ENCODE measurements at places on chromosomes 11 and 22.

DNA sequence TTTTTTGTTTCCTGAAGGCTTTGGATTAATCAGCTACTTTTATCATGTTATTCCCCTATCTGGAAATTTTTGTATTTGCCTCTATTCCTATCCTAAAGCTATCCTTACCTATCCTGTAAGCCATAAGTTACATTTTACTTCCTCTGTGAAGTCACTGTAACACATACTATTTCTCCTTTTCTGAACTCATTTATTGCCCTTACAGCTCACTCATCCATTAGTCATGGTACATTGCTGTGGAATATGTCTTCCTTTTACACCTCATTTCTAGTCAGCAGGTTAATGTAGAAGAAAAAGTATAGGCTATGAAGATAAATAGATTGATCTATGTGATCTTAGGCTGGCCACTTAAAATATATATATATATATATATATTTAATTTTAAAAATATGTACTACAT, 28.0 kb downstream of the SWAP70 start:
- DNase-seq = no peak

GRCh38 chr11:128261011-128261421, 326.3 kb downstream of the ETS1 start:
- no peak for DNase-seq

DNA sequence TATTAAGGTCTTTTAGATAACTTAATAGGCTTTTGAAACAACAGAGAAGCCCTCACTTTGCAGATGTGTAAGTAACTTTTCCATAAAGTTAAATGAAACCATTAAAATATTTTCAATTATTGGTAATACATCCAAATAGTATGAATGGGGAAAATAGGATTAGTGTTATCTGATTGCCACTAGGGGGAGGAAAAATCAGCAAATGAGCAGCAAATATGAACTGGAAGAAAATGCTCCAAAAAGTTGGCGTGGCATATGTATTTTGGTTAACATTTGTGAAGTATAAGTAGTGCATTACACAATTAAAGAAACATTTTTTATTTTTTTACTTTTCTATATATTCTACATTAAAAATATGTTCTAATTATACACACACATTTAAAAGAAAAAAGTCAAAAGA, 259.8 kb upstream of the ANO5 start:
- no peak for DNase-seq

DNA sequence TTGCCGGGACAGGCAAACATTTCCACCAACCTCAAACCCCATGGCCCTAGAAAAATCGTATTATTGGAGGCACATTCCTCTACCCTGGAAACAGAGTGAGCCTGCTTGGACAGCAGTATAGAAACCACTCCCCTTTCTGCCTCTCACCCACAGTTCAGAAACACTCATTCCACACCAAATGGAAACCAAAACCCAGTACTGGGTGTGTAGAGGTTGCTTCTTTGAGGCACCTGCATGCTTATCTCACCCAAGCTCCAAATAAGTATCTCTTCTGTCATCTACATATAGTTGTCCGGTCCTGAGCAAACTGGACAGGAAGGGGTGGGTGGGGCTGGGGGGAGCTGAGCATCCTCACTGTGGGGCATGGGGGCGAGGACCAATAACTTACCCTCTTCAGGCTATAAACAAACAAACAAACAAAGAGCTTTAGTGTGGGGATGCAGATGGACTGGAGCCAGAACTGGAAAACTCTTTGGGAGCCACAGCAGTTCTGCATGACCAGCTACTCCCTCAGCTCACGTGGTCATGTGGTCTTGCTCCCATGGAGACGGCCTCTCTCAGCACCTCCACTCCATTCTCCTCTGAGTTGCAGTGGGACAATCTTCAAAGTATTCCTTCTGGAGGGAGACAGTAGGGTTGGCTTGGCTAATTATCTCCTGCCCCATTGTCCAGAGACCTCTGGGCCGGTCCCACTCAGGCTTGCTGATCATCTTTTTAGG, 1.0 kb upstream of the PLAAT2 start:
- DNase-seq = no peak

DNA sequence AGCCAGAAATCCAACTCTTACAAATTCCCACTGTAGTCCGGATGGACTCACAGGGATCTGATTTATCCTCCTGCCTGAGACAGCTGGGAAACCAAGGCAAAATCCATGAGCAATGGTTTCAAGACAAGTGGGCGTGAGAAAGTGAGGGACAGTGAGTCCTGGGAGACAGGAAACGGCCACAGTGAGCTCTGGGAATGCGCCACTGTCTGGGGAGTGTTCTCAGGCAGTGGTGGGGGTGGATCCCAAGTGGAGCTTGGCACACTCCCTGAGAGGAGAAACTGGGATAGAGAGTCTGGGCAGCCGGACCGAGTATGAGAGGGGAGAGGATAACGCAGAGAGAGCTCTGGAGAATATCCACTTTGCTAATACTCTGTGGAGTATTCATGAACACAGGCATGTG, 9.8 kb downstream of the IL17REL start:
- no peak for DNase-seq

GRCh38 chr22:43243324-43243723, 56.4 kb upstream of the TTLL12 start:
- DNase-seq = no peak

- no peak for DNase-seq
Observed at GRCh38 chr11:33652431-33652830, 48.2 kb downstream of the C11orf91 start.

DNA sequence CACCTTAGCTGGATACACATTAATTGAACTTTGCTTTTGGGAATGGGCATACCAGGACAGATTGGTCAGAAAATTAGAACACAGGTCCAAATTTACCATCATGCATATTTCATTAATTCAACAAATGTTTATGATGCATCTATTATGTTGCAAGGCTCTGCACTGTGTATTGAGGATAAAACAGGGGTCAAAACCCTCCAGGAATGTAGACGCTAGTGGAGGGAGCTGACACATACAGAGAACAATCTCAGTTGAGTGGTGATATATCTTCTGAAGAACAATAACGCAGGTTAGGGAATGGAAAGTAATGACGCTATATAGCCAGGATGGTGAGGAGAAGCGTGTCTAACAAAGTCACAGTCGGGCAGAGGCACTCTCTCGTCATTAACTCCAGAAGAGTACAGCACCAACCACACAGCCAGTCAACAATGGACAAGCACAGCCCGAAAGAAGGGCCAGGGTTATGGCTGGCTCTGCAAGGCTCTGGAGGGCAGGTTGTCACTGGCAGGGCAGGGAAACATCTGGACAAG, 3.8 kb downstream of the FLI1 start:
- DNase-seq = no peak

GRCh38 chr11:2927851-2928604, 1.2 kb downstream of the PHLDA2 start:
- DNase-seq = no peak

DNA sequence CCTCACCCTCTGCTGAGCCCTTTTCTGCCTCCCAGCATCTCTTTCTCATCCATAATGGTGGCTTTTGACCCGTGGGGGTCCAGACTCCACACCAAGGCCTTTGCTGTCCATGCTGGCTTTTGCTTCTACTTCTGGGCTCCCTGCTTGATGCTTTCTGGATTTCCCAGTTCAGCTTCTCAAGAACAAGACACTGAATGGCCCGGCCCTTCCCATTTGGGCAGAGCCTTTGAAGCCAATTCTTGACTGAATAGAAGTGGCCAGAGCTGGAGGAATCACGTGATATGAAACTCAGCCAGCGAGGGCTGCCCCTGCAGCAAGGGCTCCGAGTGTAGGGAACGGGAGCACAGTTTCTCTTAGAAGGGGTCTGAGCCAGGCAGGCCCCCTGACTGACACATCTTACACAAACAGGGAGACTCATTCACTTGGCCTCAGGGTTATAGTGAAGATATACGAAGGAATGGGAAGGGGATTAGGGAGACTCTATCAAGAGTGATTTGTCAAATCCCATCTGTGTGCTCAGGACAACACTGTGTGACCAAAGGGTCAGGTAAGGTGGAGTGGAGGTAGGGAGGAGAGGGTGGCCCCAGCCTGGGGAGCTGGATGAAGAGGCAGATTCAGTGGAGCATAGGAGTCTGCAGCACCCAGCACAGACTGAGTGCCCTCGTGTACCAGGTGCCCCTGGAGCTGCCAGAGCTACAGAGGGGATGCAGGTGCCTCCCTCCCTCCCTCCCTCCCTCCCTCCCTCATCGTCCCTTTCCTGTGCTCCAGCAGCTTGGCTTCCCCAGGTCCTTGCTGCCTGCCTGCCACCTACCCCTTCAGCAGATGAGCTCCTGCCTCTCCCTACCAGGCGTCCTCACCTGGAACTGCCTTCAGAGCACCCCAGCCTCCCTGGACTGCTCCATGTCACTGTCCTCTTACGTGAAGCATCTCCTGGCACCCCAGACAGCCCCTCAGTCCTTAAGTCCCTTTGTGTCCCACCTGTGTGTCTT, 106.0 kb downstream of the TRIM29 start:
- DNase-seq = no peak

DNA sequence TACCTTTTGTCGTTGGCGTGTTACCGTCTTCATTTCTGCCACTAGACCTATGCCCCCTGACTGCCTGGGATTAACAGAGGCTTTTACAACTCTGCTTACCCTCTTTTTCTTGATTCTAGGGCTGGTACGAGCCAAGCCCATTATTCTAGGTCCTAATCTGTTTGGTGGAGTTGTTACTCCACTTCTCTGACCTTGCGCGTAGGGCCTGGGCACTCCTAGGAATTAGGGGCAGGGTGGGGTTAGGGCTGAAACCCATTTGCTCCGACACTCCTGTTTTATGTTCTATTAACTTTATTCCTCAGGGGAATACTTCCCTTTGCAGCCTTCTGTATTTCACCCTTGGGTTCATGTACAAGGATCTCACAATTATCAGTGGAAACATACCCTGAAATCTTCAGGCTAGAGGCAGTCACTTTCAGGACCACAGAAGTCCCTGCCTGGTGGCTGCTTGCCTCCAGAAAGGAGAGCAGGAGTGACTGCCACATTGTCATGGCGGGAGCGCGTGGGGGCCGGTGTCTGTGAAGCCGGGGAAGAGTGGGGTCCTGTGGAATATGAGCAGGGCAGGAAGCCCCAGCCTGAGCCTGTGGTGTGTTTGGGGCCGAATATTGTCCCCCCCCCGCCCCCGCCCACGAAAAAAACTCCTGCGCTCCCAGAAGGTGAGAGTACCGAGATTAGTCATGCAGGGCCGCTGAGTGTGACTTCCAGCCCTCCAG, 731 bp upstream of the SLC37A2 start:
- no peak for DNase-seq

- no peak for DNase-seq
Observed at GRCh38 chr11:108534274-108534882, 36.2 kb upstream of the POGLUT3 start.

DNA sequence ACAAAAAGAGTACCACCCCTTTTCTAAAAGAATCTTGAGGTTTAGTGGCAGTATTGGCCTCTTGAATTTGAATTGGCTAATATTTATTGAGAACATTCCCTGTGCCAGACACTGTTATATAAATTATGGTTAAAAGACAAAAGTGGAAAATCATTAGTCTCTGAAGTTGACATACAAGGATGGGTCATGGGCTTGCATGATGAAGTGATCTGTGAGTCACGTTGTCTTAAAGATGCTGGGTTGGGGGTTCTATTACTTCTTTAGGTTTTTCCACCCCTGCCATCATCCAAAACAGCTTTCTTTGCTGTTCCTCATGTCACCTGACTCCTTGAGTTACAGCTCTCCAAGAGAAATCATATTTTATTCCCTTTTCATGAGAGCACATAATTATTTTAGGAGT, 85.0 kb downstream of the CD44 start:
- DNase-seq = no peak

- DNase-seq = no peak
Observed at GRCh38 chr11:69913591-69914285, 94.5 kb upstream of the FGF3 start.

- no peak for DNase-seq
Observed at GRCh38 chr22:49298834-49299750, 528.6 kb downstream of the BRD1 start.

DNA sequence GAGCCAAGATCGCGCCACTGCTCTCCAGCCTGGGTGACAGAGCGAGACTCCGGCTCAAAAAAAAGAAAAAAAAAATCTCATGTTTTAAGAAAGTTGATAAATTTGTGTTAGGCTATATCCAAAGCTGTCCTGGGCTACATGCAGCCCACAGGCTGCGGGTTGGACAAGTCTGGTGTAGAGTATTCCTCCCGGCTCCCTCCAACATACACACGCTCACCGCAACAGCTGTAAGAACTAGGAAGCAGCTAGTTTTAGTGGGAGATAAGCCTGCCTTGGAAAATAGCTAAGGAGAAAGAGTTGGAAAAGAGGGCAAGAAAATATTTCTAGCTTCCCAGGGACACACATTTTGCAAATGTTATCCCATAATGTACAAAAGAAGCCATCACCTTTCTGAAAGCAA, 46.6 kb downstream of the CELF1 start:
- no peak for DNase-seq

GRCh38 chr22:50586416-50586815, 3.8 kb upstream of the CHKB start:
- no peak for DNase-seq

GRCh38 chr11:125063429-125064043, 431 bp downstream of the SLC37A2 start:
- DNase-seq = no peak

- DNase-seq = no peak
Observed at GRCh38 chr11:27410272-27410671, 47.3 kb upstream of the CCDC34 start.

DNA sequence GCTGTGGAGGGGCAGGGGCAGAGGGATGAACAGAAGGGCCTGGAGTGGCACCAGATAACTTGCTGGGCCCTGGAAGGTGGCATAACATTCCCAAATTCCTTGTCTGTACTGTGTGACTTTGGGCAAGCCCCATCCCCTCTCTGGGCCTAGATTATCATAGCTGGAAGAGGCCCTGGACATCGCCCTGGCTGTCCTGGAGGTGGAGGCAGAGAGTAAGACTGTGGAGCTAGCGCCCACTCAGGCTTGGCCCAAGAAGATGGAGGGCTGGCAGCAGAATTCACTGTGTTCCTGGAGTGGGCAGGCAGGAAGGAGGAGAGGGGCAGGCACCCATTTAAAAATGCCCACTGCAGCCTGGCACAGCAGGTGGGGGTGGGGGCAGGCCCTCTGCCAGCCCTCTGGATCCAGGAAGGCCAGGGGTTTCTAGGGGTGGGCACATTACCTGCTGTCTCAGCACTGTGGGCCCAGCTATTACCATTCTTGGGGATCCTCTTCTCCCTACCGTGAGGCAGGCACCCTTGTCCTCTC, 22.6 kb downstream of the ARHGEF17 start:
- no peak for DNase-seq

DNA sequence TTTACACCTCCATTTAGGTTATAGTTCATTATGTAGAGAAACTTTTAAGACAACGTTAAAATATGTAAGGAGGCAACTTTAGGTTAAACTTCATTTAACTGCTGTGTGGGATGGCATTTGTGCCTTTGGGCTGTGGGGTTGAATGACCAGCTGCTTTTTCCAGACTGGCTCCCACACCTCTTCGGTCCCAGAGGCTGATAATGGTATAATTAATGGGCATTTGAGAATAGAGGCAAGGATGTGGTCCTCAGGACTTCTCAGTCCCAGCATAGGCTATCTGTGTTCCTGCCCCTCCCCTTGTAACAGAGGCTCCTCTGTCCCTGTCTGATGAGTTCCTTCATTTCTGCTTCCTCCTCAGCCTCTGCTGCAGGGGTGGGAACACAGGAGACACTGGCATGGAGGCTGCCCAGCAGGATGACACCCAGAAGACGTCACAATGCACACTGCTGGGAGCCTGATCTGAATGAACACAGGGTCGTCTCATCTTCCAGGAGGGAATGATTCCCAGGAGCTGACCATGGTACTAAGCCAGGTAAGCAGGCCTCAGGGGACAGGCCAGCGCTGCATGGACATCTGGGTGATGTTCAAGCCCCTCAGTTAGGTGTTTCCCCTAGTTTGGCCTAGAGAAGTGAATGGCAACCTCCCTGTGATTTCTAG, 17.1 kb upstream of the GNAZ start:
- no peak for DNase-seq

- DNase-seq = no peak
Observed at GRCh38 chr11:109247071-109247470, 174.9 kb upstream of the C11orf87 start.

All from erythroblast (primary cell).